ENCODE measurements at places on chromosomes 6 and 20.
A peak's percentile ranks its signal among the peaks of the same experiment; 100 is the strongest.

DNA sequence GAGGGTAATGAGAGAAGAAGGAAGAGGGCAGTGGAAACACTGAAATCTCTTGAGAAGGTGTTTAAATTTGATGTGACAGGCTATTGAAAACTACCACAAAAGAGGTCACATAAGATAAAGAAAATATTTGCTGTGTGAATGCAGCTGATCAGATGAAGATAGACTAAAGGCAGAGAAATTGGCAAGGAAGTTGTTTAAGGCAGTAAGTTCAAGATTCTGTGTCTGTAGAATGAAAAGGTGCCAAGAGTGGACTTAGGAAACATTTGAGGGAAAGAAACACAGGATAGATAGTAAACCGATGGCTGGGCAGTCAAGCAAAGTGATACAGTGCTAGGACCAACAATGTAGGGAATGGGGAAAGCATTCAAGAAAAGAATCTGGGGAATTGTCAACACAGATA is 332.3 kb upstream of the MARCKS start:
- DNase-seq: no peak

GRCh38 chr6:30847971-30848436 is 36.3 kb upstream of the DDR1 start:
- DNase-seq: no peak

DNA sequence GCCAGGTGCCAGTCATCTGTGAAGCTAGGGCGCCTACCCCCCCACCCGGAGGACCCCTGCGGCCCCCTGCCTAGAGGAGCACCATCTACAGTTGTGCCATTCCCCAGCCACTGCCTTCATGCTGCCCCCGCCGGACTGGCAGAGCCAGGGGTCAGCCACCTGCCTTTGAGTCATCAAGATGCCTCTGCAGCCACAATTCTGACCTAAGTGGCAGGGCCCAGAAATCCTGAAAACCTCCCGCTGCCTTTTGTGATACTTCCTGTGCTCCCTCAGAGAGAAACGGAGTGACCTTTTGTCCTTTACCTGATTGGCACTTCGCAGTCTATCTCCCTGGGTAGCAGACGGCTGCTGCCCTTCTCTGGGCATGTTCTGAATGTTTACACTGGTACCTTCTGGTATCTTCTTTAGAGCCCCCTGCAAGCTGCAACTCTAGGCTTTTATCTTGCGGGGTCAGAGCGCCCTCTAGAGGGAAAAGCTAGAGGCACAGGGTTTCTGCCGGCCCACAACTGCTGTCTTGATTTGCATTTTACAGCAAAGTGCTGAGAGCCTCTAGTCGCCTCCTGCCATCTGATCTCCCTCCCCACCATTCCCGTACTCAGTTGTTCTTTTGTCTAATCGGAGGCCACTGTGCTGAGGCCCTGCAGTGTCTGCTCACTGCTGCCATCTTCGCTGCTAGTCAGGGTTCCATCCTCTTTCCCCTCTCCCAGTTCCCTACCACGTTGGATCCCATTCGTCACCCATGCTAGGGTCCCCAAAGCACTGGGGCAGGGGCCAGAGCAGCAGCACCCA is 26.9 kb downstream of the SPATA2 start:
- peak; percentile 27 for DNase-seq

DNA sequence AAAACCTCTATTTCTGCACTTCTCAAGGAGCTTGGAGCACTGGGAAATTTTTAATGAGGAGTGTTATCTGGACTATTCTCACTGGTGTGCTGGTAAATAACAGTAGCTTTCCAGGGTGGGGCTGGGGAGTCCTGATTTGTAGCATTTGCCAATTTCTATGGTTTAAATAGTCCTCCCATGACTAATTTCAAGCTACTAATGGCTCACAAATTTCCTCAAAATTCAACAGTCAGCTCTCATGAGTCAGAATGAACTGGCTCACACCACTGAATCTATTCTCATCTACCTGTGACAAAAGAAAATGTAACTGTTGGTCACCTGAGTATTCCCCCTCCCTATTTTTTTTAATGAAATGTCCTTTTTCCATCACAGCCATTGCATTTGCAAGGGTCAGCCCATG is 449.6 kb downstream of the KIF16B start:
- no peak for DNase-seq

DNA sequence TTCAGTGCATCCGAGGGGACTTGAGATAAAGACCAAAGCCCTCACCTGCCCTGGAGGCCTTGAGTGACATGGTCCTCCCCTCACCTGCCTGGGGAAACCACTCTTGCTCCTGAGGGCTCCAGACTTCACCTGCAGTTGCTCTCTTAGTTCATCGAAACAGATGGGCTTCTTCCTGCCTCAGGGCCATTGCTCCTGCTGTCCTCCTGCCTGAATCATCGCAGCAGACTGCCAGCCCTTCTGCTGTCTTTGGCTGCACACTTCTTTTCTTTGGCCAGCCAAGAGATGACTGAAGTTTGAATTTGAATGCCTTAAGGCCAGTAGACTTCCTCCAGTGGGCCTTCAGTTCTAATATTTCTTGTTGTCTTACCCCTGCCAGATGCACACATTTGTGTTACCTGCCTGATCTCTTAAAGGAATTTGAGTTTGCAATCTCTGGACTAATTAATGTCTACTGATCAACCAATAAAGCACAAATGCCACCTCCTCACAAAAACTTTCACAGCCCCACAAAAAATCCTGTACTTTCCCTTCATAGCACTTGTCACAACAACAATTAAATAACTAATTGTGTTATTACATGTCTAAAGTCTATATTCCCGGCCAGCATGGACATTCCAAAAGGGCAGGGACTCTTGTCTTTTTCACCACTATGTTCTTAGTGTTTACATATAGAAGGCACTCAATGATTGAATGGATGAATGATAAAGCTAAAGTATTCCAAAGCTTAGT is 56.7 kb upstream of the SGK1 start:
- DNase-seq: no peak

DNA sequence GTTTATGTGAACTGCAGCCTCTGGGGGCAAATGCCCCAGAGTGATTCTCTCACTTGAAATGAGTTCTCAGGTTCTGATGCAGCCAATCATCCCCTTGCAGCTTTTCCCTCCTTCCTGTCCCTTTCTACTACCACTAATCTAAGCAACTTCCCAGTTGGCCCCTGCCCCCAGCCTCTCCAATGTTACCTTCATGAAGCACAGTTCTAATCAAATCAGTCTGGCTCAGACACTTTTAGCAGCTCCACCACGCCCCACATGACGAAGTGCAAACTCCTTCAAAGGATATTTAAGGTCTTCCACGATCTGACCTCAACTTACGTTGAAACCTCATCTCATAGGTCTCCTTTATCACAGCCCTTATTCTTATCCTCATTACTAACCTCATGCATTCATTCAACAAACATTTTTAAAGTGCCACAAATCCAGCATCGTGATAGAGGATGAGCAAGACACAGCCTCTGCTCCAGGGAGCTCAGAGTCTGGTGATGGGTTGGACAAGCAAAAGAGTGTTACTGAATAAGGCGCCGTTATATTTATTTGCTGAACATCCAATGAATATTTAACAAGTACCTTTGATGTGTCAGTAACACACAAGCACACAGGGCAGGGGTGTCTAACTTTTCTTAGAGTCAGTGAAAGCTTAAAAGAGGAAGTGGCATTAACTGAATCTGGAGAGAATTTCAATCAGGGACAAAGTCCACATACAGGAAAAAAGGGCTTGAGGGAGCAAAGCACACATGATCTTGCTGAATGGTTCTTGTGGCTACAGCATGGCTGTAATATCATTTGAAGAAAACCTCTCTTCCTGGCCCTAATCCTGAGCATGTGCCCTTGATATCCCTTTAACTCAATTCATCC is 20.4 kb upstream of the DTNBP1 start:
- no peak for DNase-seq

GRCh38 chr6:152846825-152847224 is 96.2 kb downstream of the VIP start:
- no peak for DNase-seq

DNA sequence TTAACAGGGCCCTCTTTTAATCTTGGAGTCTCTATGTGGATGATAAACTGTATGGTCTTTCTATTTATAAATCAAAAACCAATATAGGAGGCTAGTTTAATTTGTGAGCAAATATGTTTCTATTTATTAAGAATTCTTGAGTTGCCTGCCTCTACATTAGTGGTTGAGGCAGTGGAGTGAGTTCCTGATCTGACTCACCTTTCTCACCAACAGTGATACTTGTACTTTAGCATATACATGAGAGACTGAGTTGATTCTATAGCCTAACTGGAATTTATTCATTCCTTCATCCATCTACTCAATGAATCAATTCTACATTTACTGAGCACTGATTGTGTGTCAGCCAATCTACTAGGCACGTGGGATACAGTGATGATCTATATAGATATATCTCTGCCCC is 126.9 kb downstream of the TRMT11 start:
- no peak for DNase-seq

DNA sequence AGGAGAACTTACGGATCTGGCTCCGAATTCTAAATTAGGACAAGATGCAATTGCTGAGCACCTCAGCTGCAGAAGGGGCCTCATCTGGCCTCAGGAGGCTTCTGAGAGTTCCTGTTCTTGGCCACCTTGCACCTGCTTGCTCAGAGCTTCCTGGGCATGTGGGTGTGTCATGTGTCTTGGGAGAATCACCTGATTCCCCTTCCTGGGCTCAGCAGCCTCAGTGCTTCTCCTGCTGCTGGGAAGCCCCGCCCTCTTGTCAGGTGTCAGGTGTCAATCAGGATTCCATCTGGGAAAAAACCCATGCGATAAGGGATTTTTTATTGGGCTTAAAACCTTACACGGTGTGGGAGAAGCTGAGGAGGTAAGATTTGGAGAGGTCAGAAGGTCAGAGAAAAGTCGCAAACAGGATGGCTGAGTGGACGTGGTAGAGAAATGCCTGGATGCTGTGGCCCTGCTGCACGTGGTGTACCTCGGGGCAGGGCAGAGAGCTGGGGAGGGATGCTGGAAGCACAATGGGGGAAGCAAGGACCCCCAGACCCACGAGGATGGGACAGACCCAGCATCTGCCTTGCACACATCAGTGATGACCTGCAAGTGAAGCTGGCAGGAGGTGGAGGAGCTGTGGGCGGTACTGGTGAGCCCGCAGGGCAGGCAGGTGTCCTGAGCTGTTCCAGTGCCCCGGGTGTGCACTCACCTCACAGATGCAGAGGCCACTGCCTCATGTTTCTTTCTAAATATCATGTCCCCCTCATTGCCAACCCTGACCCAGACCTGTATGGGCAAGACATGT is 170.8 kb downstream of the CDH4 start:
- no peak for DNase-seq

- DNase-seq: no peak
These were observed 23.3 kb downstream of the TMC2 start for GRCh38 chr20:2559651-2560050.

DNA sequence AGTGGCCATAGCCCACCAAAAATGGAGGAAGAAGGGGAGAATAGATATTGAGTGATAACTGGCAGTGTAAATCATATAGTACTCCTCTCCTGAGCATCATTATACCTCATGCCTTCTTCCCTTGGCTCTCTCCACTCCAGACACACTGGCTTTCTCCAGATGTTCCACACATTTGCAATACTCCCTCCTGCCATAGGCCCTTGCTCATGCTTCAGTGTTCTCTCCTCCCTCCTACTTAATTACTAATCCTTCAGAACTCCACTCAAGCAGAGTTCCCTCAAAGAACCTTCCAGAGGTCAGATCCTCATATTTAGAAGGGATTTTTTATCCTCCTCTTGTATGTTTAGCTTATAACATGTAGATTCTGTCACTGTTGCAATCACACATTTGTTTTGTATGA is 279.5 kb upstream of the SUPT3H start:
- DNase-seq: no peak

All from stimulated activated CD4-positive, alpha-beta T cell treated with anti-CD3 and anti-CD28 coated beads, Interleukin-1b, Interleukin-23, amount 100 ng/mL, for 1 hour (primary cell).